HS-27A (cell line): ENCODE measurements at places on chromosomes 4 and X.

- DNase-seq: no peak
These were observed 19.3 kb downstream of the SEL1L3 start for GRCh38 chr4:25843340-25844097.

GRCh38 chr4:169898095-169898494 is 128.1 kb downstream of the MFAP3L start:
- DNase-seq: no peak

DNA sequence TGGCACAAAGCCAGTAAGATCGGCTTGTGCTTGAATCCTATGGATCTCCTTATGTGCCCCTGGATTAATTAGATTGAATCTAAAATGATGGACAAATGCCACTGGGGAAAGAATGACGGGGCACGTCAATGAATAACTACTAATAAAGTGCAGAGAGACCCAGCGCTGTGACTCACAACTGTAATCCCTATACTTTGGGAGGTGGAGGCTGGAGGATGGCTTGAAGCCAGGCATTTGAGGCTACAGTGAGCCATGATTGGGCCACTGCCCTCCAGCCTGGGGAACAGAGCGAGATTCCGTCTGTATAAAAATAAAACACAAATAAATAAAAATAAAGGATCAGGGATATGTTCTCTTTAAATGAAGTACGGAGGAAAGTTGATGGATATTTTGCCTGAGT is 179.4 kb downstream of the DCHS2 start:
- DNase-seq: no peak

GRCh38 chrX:142978130-142978684 is 47.5 kb upstream of the SPANXN4 start:
- DNase-seq: no peak

DNA sequence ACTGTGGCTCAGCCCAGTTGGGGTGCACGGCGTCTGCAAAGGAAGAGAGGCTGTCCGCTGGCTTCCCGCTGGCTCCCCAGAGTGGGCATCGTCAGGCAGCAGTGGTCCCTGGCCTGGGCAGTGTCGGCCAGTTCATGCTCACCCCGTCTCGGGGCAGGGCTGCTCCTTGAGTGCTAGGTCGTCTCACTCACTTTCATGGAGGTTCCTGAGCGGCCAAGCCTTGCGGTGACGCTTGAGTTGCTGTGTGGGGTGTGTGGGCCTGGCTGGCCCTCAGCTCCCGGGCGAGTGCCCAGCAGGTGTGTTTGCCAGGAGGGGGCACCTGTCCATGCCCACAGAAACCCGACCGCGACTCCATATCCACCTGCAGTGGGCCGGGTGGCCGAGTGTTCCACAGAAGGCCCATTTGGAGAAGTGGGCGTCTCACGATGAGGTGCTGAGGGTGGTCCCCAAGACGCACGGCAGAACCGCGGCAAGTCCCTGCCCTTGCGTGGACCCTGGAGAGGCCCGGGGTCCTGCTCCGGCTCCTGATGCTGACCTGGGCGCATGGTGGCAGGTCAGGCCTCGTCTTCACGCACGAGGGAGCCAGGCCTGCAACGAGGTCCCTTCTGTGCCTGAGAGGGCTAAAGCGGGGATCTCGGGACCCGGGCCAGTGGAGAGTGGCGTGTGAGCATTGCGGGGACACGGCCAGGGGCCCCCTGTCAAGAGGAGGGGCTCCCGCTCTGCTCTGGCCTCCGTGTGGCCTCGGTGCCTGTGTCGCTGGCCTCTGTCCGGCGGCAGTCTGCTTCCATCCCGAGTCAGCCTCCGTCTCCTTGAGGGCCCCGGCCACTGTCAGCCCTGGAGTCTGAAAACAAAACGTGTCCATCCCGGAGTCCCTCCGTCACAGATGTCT is 18.5 kb upstream of the UVSSA start:
- no peak for DNase-seq

DNA sequence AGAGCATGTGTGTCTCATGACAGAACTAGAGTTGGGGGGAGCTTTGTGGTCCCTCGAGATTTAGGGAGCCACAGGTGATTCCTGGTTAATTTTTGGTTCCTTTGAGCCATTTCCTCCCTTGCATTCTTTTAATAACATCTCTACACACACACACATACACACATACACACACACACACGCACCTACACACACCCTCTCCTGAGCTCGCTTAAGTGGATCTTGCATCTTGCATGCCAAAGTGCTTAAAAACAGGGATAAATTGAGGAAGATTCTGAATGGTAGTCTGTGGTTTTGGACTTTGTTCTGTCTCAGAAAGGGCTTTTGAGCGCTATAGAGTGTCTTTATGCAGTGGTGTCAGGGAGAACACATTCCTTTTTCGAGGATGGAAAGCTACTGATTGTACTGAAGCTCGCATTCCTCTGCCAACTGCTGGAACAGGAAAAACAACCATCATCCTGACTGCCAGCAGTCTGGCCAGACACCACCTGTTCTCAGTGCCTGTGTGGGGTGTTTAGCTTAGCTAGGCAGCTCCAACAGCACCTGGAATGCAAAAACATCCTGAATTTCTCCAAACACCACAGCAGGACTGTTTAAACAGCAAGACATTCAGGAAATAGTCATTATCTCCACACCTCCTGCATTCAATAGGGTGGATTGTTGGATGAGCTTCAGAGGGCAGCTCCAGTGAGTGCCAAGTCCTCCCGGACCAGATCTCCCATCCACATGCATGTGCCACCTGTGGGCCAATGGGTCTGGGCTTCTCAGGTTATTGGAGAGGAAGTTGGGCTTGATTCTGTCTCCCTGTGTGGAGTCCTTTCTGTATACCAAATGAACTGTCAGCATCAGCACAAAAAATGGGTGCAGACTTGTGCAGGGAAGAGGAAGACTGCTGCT is 21.9 kb upstream of the IGFBP7 start:
- no peak for DNase-seq

- DNase-seq: no peak
These were observed 2.0 kb downstream of the TSPAN5 start for GRCh38 chr4:98656443-98656842.

DNA sequence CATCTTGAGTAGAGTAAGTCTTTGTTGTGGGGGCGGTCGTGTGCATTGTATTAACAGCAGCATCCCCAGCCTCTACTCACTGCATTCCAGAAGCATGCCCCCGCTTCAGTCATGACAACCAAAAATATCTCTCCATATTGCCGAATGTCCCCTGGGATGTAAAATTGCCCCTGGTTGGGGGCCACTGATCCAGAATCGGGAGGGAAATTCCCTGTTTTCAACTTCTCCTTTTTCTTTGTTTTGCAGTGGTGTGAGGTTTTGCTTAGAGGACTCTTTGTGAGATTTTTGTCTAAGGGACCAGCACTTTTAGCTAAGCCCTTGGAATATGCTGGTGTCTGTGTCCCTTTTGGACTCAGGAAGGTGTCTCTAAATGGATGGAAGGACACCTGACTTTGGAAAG is 3.0 kb upstream of the IL13RA1 start:
- no peak for DNase-seq

- DNase-seq: no peak
These were observed 362.3 kb downstream of the PABPC4L start for GRCh38 chr4:133839326-133839725.

GRCh38 chr4:52552778-52553177 is 106.3 kb downstream of the USP46 start:
- DNase-seq: no peak

DNA sequence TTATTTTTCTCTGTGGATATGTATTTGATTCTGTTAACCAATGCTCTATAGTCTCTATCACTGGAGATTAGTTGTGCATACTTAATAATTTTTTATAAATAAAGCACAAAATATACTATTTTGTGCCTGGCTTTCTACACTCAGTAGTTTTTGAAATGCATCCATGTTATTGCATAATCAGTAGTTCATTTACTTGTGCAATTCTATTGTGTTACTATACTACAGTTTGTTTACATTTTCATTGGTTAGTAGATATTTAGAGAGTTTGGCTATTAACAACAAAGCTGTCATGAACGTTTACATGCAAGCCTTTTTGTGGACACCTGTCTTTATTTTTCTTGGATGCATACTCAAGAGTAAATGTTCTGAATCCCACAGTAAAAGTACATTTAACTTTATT is 265.0 kb upstream of the FAT4 start:
- no peak for DNase-seq

GRCh38 chrX:7462110-7462509 is 314.2 kb upstream of the PUDP start:
- no peak for DNase-seq

- DNase-seq: no peak
These were observed 38.9 kb downstream of the ANXA10 start for GRCh38 chr4:168131196-168131595.

DNA sequence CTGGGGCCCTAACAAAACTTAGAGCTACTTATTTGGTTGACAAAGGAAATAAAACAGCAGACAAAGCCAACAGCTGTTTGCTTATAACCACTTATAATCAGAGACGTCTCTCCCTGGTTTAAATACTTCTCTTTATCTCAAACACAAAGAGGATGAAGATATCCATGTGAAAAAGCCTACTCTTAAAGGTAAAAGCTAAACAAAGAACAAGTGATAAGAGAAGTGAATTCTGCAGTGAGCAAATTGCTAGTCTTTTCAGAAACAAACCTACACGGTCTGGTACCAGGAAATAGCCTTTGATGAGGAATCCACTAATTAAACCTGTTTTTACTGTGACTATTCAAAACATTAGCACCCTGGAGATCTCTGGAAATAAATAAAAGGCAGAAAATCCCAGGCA is 46.7 kb downstream of the GRIA3 start:
- no peak for DNase-seq

DNA sequence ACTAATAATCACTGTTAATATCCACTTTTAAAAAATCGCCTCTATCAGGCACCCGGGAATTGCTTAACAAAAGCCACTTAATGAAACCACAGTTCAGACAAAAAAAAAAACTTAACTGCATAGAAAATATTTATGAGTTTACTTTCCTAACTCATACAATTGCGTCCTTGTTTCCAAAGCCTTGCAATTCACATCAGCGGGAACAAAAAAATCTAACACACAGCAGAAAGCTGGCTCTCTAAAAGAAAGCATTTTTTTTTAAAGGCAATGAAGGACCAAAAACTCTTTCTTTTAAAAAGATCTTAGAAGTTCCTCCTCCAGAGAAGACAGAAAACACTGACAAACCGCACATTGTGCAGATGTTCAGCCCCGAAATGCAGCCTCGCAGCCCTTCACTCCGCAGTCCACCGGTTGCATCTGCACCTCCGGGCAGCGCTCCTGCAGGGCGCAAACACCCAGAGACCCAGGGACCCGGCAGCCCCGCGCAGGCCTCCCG is 812 bp downstream of the FAT1 start:
- no peak for DNase-seq

DNA sequence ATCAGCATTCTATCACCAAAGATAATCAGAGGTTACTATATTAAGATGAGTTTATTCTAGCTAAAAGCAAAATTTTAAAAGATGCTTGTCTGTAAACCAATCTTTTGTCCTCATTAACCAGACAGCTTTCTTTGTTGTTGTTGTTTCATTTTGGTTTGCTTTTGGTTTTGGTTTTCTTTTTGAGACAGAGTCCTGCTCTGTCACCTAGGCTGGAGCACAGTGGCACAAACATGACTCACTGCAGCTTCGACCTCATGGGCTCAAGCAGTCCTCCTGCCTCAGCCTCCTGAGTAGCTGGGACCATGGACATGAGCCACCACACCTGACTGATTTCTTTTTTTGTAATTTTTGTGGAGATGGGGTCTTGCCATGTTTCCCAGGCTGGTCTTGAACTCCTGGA is 102.9 kb downstream of the COX18 start:
- DNase-seq: no peak
